Activated CD8-positive, alpha-beta memory T cell treated with anti-CD3 and anti-CD28 coated beads for 48 hours (primary cell): ENCODE measurements at places on chromosomes 2 and 18.

DNA sequence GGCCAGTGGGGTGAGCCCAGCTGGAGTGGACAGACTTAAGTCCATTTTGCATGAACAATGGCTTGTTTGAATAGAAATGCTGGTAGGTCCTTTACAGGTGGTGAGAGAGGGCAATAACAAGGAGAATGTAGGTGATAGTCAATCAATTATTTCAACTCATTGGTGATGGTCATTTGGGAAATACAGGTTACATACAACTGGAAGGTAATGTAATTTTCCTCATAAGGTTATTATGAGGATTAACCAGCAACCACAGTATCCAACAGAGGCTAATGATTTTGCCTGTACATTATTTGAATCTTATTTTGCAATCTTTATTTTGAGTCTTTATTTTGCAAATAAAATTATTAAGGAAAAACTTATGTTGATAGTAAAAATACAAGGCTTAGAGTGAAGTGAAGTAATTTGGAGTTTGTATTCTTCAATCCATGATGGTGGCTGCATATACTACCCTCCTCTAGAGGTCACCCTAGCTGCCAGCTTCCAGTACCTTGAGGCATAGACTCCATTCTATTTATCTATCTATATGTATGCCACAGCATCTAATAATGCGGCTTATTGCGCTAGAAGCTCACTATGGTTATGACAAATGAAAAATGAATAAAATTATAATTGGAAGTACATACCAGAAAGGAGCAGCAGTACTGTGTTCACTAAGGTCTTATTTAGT is 20.5 kb upstream of the HNMT start:
- no peak for DNase-seq

DNA sequence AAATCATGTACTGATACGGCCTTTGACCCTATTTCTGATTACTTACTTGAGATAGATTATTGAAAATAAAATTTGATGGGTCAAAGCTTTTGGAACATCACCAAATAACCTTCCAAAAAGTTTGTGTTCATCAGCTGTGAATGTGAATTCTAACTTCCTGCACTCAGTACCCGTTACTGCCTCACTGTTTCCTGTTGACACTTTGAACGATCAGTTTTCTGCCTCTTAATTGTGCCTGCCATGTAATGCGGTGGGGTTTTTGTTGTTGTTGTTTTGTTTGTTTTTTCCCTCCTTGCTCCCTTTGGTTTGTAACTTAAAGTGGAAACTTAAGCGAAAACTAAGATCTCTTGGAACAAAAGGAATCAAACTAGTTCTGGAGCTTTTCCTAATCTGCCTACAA is 18.9 kb downstream of the ATG16L1 start:
- no peak for DNase-seq

- DNase-seq: no peak
Measured at GRCh38 chr2:39503277-39503676, 66.2 kb upstream of the MAP4K3 start.

DNA sequence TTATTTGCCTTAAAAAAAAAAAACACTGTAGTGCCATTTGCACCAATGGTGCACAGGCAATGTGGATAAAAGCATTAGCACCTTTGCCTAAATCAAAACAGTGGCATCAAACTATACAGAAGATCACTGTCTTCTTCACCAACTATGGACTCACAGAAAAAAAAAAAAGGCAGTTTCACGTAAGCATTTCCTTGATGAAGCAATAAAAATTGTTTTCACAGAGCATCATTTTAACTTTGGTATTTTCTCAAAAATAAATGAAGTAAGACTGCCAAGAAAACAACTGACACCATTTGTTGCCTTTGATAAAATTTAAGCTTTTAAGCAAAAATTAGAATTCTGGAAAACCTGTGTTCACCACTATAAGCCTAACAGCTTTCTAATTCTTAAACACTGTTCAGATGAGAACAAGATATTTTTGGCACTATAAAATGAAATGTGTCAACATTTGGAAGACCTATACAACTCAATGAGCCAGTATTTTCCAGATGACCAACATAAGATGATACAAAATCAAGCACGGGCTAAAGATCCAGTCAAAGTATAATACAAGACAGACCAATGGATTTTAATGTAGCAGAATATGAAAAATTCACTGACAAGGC is 21.1 kb downstream of the METTL8 start:
- no peak for DNase-seq

GRCh38 chr2:147389218-147389617 is 455.6 kb upstream of the ACVR2A start:
- no peak for DNase-seq
